NCI-H2107 (cell line): ENCODE measurements at places on chromosomes 3 and 15.

DNA sequence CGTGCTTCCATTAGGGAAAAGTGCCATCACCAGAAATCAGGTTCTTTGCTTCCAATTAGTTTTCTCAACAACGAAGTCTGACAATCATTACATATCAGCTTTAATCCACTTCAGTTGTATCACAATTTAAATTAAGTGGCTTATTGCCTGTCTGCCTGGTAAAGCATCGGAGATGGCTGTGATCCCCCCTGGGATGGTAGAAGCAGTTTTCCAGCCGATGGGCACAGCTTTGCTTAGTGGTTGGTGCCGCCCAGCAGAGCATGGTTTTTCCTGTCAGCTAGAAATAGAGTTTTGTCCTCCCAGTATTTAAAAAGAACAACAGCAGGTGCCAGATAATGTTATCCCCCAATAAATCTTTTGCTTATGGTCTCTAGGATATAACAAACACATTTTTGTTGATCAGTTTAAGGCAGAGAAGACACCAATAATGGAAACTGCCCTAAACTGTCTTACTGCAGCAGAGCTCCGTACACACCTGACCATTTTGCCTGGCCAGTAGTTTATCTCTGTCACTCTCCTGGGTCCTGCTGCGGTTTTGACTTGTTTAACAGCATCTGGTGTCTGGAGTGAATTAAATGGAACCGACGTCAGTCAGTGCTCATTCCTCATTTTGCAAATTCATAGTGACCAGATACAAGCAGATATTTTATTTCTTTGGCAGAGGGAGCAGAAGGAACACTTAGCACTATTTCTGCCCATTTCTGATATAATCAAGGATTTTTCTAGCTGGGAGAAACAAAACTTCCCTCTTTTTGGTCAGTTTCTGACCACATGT is 79.1 kb downstream of the SLC49A4 start:
- DNase-seq: no peak

GRCh38 chr3:149547954-149548668 is 73.6 kb downstream of the TM4SF4 start:
- no peak for DNase-seq

DNA sequence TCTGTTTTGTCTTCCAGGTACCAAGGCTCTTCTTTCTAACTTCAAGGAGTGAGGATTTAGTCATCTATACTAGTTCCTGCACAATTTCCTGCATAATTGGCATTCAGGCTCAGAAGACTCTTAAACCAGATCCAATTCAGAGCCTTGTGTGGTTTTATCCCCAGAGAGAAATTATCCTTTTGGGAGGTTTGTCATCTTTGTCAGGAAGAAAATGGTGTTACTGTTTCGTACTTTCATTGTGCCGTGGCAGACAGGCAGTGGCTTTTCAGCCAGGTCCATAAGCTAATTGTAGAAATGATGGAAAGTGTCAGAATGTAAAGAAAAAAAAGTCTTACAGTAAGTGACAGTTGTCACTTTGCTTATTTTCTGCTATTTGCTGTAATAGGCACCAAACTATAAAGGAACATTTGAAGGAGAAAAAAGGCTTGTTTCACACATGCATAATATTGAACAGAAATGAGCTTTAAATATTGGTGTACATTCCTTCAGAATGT is 82.8 kb downstream of the CADM2 start:
- no peak for DNase-seq

- DNase-seq: no peak
Measured at GRCh38 chr3:39207361-39208186, 15.2 kb upstream of the XIRP1 start.

DNA sequence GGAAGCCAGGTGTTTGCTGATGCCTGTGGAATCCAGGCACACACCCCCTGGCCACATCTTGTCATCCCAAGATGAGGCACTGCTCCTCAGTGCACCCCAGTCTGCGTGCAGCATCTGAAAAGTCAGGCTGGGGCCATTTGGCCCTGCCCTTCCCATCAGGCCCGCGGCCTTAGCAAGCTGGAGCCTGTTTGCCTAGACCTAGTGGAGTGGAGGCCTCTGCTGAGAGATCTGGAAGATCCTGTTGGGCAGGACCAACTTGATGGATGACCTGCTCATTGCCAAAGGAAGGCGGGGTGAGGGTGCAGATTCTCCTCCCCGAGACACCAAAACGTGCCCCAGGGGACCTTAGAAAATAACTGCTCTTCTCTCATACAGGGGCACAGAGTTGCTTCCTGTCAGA is 220.2 kb downstream of the SHQ1 start:
- no peak for DNase-seq

DNA sequence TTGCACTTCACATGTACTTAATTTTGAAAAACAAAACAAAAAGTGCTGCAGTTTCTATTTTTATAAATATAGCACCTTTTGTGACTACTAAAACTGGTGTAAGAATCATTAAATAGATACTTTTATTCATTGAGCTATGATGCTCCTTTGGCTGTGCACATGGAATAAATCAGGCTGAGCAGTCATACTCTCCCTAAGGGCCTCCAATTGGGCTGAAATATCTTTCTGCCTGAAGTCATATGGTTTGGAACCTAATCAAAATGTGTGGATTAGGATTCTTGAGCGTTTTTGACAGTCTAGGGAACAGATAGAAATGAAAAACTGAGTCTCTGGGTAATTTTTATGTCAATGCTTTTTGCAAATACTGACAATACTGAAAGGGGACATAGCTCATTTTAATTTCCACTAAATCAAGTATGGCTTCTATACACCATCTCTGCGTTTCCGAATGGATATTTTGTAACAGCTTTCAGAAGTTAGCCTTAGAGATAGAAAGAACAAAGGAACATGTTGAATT is 392.2 kb upstream of the ROBO1 start:
- DNase-seq: no peak

DNA sequence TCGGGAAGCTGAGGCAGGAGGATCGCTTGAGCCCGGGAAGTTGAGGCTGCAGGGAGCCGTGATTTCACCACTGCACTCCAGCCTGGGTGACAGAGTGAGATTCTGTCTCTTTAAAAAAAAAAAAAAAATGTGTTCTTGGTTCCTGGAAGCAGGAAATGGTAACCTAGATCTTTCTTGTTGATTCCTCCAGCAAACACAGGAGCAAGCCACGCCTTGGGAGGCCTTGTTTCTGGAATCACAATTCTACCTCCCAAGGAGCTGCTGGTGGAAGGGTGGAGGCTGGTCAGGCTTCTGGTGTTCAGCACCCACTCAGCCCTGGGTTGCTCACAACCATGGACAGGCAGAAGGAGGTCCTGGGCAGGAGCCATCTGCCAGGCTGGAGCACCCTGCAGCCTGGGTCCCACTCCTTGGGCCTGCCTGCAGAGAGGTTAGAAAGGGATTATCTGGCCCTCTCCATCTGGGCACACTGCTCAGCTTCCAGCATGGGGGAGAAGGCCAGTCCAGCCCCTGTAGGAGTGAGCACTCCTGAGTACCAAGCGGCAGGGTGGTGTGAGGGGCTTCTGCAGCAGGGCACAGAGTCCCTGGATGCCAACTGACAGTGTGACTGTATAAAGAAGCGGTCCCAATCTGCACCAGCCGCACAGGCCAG is 65.6 kb downstream of the ABTB1 start:
- no peak for DNase-seq

GRCh38 chr15:56944485-56944884 is 26.0 kb downstream of the TCF12 start:
- no peak for DNase-seq
